ENCODE measurements at places on chromosomes 12 and 14. TPM values are rescaled to one million over a fixed set of nuclear protein-coding genes. Genes with fewer than 3 reads are reported as not detected.
A peak's percentile ranks its signal among the peaks of the same experiment; 100 is the strongest.

Gene PTPRQ
- polyA plus RNA-seq, result 1.3 TPM

Gene KLRD1
- 0.61 TPM for polyA plus RNA-seq

Gene CLEC1B
- polyA plus RNA-seq, result not detected

Gene CD27
- 0.78 TPM for polyA plus RNA-seq

DNA sequence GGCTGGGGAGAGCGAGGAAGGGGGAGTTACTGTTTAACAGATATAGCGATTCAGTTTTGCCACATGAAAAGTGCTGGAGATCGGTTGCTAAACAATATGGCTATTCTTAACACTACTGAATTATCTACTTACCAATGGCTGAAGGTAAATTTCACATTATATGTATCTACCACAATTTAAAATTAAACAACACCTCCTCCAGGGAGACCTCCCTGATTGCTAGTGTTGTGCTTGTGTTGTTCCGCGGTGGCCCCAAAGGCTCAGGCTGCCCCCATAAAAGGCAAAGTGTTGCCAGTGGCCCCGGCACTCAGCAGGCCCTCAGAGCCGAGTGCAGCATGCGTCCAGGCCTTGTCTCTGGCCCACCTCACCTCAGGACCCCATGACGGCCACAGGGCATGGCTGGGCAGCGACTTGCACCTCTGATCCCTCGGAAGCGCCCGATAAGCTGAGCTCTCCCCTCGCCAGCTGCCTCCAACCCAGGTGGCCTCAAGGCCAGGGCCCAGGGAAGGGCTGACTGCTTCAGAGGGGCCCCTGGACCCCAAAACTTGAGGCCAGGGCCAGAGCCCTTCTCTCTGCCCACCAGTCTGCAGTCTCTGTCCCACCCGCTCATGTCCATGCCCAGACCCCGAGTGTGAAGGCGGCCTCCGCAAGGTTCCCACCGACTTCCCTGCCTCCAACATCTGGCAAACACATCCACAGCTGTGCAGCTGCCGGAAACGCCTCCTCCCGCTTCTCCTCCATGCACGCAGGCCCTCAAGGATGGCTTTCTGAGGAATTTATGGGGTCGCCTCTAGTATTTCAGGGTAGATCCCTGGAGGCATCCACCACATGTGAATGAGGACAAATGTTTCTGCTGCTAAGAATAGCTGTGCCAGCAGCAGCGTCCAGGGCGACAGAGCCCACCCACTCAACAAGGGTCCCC lies 60.0 kb downstream of the NCOR2 start:
- DNase-seq, result peak; percentile 88

GRCh38 chr14:23518709-23519108 lies 32.9 kb downstream of the ZFHX2 start:
- DNase-seq, result no peak

- DNase-seq, result no peak
Measured at GRCh38 chr14:24513009-24513408, 4.9 kb upstream of the CMA1 start.

GRCh38 chr12:69901221-69901905 lies 76.3 kb downstream of the MYRFL start:
- peak; percentile 51 for DNase-seq

DNA sequence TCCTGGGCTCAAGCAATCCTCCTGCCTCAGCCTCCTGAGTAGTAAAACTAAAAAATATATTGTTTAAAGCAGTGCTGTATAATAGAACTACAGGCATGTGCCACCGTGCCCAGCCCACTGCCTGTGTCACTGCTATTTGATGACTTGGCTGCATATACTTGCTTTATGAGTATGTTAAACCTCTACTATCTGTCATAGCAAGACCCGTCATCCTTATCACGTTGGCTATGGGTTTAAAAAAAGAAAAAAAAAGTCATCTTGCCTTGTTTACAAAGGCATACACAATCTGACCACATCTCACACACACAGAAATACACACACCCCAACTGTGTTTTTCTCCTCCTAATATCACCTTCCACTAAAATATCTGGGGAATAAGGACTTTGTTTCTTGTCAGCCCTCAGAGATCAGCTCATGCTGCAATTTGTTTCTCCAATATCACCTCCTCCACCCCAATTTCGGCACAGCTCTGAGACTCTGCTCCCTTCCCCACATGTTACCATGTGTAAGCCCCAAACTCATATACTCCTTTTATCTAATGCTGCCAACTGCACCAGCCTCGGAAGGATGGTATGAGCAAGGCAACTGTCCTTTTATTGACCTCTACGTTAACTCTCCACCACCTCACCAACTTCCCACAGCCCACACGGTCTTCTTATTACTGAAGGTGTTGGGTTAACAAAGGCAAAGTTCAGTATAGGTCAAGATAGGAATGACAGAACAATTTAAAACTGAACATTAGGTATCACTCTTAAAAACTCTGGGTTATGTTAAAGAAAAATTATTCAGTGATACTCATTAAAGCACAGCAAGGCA lies 802 bp upstream of the TMPRSS12 start:
- no peak for DNase-seq

DNA sequence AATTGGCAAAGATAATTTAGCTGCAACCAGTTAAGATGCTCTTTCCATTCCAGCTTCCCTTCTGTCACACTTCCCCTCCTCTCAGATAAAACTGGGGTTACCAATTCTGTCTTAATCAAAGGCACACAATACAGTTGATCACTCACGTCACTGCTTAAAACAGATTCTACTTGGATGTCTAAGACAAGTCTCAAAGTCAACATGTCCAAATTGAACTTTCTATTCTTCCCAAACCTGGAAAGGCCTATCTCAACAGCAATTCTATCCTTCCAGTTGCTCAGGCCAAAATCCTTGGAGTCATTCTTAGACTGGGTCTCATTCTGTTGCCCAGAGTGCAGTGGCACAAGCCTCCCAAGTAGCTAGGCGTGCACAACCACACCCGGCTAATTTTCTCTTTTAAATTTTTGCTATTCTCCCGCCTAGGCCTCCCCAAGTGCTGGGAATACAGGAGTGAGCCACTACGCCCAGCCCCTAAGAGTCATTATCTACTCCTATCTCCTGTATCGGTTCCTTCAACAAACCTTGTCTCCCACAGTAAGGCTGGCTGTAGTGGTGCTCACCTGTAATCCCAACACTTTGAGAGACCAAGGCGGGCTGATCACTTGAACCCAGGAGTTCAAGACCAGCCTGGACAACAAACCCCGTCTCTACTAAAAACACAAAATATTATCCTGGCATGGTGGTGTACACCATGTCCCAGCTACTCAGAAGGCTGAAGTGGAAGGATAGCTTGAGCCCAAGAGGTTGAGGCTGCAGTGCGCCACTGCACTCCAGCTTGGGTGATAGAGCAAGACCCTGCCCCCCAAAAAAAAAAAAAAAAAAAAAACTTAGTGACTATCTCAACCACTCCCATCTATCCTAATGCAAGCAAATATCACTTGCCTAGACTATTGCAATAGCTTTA lies 4.7 kb downstream of the RPS29 start:
- no peak for DNase-seq

DNA sequence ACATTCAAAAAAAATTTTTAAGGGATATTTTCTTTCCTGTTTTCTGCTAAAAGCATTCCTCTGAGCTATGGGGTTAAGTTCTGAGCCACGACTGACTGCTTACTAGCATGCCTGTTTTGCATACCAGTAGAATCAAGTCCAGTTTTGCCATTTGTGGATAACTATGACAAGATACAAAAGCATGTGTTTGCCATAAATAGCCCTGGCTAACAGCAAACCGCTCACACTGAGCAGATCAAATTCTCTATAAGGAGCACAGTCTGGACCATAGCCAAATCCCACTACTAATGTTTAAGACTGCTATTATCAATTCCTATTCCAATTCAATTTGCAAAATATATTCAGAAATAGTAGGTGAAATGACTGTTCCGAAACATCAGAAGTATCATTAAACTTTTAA lies 3.2 kb downstream of the CFL2 start:
- peak; percentile 75 for DNase-seq

DNA sequence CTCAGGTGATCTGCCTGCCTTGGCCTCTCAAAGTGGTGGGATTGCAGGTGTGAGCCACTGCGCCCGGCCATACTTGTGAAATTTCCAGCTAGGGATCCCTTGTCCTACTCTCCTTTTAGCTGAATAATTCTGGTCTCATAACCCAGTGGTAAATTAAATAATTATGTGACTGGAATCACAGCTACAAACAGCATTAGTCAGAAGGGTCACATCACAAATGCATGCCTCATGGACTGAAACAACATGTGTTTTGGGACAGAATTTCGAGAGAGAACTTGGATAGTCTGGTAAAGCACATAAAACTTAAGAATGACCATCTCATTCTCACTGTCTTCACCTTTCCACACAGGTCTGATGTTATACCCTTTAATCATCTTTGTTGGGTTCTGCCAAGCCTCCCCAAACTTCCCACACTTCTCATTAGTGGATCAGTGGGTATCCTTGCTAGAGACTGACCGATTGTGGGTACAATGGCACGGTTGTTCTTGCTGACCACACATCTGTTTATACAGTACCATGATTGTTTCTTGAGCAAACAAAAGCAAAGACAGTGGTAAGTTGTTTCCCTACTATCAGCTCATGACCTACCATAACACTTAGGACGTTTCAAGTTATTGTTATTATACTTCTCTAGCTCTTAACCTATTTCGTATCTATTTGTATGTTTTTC lies 5.1 kb downstream of the GPRC5D start:
- DNase-seq, result no peak

DNA sequence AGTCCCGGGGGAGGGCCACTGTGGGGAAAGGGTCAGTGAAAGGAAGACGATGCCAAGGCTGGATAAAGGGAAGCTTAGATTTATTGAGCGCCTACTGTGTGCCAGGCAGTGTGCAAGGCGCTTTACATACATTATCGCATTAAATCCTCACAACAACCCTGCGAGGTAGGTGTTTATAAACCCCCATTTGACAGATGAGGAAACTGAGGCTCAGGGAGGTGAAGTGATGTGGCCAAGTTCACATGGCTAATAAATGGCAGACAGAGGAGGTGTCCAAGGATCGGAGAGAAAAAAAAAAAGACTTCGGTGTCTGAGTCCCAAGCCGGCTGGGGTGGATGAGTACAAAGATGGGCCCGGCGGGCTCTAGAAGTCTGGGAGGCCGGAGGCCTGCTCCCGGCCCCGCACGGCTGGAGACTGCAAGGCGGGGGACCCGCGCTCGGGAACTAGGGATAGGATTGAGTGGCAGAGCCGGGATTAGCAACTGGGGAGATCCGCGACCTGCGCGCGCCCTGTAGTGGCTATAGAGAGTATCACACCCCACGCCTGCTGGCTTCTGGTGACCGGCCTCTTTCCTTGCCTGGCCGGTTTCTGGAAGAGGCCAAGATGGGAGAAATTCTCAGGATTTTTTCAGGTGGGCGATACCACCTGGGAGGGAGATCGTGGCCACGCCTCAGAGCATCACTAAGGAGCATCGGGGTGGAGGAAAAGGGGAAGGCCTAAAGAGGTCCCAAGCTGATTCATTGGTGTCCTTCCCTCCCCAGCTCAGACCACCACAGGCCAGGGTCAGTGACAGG lies 3.9 kb downstream of the DDN start:
- peak; percentile 80 for DNase-seq

DNA sequence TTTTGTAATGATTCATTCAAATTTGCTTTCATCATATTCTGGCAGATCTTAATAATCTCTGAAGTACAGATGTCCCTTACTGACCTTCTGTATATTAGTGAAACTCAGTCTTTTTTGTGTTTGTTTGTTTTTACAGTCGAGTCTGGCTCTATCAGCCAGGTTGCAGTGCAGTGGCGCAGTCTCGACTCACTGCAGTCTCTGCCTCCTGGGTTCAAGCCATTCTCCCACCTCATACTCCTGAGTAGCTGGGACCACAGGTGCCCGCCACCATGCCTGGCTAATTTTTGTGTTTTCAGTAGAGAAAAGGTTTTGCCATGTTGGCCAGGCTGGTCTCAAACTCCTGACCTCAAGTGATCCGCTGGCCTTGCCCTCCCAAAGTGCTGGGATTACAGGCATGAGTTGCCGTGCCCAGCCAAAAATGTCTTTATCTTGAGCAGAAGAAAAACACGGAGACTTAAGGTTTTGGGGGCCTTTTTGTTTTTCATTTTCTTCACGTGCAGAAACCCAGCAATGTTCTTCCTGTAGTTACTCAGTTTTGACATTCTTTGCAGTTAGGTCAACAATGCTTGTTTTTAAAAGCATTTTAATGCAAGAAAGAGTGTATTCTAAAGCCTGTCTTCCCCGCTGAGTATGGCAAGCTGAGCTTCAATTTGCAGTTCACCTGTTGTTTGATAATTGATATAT lies 79.5 kb downstream of the FAR2 start:
- DNase-seq, result no peak
